ENCODE measurements at places on chromosomes 2 and 18. TPM values are rescaled to one million over a fixed set of nuclear protein-coding genes. Genes with fewer than 3 reads are reported as not detected.

DNA sequence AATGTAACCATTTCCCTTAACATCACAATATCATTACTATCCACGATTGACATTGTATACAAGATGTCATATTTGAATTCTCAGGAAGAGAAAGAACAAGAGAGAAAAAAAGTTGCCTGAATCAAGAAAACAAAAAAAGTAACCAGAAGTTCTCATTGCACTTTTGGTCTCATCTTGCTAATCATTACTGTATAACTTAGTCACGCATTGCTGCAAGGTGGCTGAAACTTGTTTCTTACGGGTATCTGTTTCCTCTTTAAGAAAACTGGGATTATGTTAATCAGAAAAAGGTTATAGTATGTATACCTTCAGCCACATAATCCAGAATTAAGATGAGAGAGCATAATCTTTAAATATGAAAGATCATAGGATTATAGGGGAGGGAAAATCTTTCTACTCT, 639.7 kb upstream of the SYT4 start:
- no peak for DNase-seq

GRCh38 chr18:32300914-32301313, 111.1 kb downstream of the MEP1B start:
- DNase-seq, result no peak

Gene GPR75
- 3.9 TPM for polyA plus RNA-seq

GRCh38 chr2:129803871-129804270, 175.6 kb upstream of the RAB6C start:
- no peak for DNase-seq

Gene SERPINB10
- polyA plus RNA-seq, result 0.38 TPM

Gene NEUROD1
- not detected for polyA plus RNA-seq

- no peak for DNase-seq
Measured at GRCh38 chr2:208466151-208466919, 59.7 kb downstream of the PTH2R start.

- no peak for DNase-seq
Measured at GRCh38 chr2:68060652-68061051, 2.2 kb downstream of the C1D start.

DNA sequence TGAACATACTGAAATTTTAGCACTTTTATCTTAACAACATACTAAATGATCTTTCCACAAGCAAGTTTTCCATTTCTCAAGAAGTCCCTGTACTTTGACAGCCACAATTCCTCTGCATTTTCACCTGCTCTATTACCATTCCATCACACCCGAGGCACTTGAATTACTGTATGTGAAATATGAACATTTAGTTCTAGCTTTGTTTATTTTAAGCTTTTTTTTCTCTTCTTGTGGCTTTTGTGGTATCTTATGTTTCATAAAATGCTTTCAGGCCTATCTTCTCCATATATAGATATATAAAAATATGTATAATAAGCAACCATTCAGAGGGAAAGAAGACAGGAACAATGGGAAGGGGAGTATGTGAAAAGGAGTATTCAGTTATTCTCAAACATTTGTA, 693.9 kb downstream of the SATB2 start:
- no peak for DNase-seq

Gene DNAH6
- 2.1 TPM for polyA plus RNA-seq

GRCh38 chr2:71332435-71332796, 834 bp downstream of the ZNF638 start:
- DNase-seq, result no peak

DNA sequence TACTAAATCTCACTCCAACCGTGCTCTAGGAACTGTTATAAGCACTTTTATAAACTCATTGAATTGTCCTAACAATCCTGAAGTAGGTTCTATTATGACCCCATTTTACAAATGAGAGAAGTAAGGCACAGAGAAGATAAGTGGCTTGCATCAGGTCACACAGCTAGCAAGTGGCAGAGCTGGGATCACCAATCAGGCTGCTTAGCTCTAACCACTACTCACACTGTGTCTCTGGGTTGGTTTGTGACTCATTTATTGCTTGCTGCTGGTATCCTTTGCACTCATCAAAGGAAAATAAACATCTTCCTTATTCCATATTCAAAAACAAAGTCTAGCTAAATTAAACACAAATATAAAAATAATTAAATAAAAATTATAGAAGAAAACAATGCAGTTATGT, 42.5 kb upstream of the IL1R2 start:
- no peak for DNase-seq

GRCh38 chr18:35443434-35443833, 54.3 kb downstream of the INO80C start:
- no peak for DNase-seq

DNA sequence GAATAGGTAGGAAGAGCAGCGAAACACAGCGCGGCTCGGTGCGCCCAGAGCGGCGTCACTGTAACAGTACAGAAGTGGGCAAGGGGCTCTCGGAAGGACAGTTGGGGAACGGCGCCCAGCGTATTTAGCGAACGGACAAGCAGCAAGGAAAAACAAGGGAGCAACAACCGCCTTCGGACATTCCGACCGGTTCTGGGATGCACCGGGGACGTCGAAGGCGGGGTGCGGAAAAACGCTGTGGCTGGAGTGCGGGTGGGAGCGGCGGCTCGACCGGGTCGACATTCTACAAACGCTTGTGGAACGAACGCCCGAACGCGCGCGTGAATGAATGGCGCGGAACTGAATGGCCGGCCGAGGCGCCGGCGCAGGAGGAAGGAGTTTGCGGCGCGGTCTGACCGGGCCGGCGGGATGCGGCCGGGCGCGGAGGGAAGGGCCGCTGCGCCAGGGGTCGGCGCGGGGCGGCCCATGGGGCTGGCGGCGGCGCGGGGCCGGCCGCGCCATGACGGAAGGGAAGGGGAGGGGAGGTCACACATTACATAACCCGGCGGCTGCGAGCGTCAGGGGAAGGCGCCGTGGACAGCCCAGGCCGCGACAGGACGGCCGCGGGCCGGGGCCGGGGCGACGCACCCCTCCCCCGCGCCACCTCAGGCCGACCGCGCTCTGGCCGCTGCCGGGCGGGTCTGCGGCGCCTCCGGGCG, 605 bp downstream of the REV1 start:
- peak; percentile 27 for DNase-seq

DNA sequence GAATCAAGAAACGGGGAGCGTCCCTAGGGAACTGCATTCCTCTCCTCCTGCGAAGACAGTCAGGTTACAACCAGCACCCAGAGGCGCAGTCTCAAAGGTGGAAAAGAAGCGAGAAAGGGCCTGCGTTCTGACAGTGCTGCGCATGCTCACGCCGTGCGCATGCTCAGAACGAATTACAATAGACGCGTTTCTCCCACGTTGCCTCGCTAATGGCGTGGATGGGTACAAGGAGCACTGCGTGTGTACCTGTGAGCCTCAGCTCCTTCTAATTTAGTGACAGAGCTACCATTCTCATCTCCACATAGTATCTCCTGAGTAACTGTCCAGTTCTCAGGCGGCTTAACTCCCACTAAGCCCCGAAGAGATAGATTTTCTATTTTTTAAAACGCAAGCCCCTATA, 448.8 kb downstream of the TXNL1 start:
- DNase-seq, result no peak

DNA sequence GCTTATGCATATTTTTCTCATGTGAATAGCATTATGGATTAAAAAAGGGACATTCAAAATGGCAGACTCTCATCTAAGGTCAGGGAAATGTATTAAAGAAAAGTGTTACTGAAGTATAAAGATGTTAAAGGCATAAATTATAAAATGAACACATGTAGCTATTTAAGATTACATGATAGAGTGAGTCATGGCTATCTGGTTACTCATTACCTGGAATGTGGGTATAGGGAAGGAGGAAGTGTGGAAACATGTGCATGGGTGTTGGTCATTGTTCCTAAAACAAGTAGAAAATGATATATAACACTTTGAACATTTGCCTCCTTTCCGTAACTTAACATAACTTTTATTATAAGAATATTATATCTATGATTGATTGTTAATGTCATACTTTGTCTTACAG, 66.4 kb downstream of the MYO1B start:
- no peak for DNase-seq

All from left renal cortex interstitium (tissue), 4 donors.